ENCODE measurements at places on chromosomes 6 and 20. TPM values are rescaled to one million over a fixed set of nuclear protein-coding genes. Genes with fewer than 3 reads are reported as not detected.

Gene BLTP3A
- 11.1 TPM for total RNA-seq

GRCh38 chr6:151806757-151807512 lies 547 bp upstream of the ESR1 start:
- peak overlapping the region; percentile 17 for H3K4me3 ChIP-seq
- H3K4me1 ChIP-seq: no peaks in the 10 kb centered on the region
- H3K36me3 ChIP-seq: no peaks in the 10 kb centered on the region
- H3K27me3 ChIP-seq: peaks cover 30% of the 10 kb centered on the region
- DNase-seq: no peak

DNA sequence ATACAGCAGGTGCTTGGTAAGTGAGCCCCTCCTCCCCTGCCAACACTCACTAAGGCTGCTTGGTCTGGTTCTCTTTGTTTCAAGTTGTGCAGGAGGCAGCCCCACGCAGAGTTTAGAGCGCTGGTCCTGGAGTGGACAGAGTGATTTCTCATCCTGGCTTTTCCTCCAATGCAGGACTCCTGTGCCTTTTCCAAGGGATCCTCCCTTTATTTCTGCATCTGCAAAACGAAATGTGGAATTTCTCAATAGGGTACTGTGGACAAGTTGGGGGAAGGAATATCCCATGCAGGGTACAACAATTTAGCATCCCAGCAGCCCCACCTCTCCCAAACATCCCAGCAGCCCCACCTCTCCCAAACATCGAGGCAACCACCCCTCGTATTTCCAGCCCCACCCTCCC lies 30.6 kb upstream of the CCDC167 start:
- no peaks in the 10 kb centered on the region for H3K4me1 ChIP-seq
- peaks cover 10% of the 10 kb centered on the region for H3K27me3 ChIP-seq
- H3K4me3 ChIP-seq: no peak overlapping the region
- no peak overlapping the region for H3K27ac ChIP-seq
- no peaks in the 10 kb centered on the region for H3K36me3 ChIP-seq

GRCh38 chr6:25100288-25100687 lies 164.5 kb upstream of the RIPOR2 start:
- no peak overlapping the region for H3K4me3 ChIP-seq
- DNase-seq: no peak
- no peak overlapping the region for H3K27ac ChIP-seq
- no peaks in the 10 kb centered on the region for H3K27me3 ChIP-seq
- H3K36me3 ChIP-seq: no peaks in the 10 kb centered on the region

- H3K4me3 ChIP-seq: no peak overlapping the region
- H3K27ac ChIP-seq: no peak overlapping the region
- no peaks in the 10 kb centered on the region for H3K4me1 ChIP-seq
- no peaks in the 10 kb centered on the region for H3K27me3 ChIP-seq
- H3K36me3 ChIP-seq: no peaks in the 10 kb centered on the region
Observed at GRCh38 chr6:24079076-24079475, 46.9 kb upstream of the NRSN1 start.

GRCh38 chr20:50009521-50010454 lies 27.0 kb downstream of the SNAI1 start:
- H3K27ac ChIP-seq: no peak overlapping the region
- H3K4me1 ChIP-seq: no peaks in the 10 kb centered on the region
- no peak overlapping the region for H3K4me3 ChIP-seq
- DNase-seq: no peak
- no peaks in the 10 kb centered on the region for H3K36me3 ChIP-seq

GRCh38 chr6:128532136-128532535 lies 11.7 kb upstream of the PTPRK start:
- no peak overlapping the region for H3K27ac ChIP-seq
- no peaks in the 10 kb centered on the region for H3K4me1 ChIP-seq
- H3K4me3 ChIP-seq: no peak overlapping the region
- H3K27me3 ChIP-seq: no peaks in the 10 kb centered on the region
- DNase-seq: no peak

DNA sequence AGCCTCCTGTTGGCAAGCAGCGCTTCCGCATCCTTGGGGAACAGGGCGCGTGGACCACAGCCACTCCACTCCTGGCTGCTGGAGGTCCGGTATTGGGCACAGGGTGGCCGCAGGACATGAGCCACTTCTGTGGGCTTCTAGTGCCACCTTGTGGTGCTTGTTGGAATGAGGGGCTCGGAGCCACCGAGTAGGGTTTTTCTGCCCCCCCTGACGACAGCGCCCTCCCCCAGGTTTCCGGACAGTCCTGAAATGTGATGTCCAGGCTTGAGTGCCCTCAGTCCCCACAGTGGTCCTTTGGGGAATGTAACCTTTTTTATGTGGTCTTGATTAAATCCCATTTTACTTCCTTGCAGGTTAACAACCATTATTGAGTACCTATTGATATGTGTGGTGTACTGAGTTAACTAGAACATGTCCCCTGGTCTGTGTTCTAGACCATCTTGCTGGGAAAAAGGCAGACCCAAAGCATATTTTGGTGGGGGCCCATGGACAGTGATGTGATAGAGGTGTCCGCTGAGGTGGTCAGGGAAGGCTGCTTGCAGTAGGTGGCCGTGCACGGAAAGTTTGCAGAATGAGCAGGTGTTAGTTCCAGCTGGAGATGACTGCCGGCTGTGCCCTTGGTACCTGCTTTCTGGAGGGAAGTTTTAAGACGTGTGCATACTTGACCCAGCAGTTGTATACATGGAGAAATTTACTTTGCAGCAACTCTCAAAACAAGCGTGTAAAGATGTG lies 70.0 kb downstream of the PTPN1 start:
- H3K4me3 ChIP-seq: no peak overlapping the region
- H3K4me1 ChIP-seq: peaks cover 4% of the 10 kb centered on the region
- peak; percentile 65 for DNase-seq
- H3K27ac ChIP-seq: no peak overlapping the region

GRCh38 chr6:82955841-82956240 lies 109.8 kb downstream of the UBE3D start:
- no peaks in the 10 kb centered on the region for H3K4me1 ChIP-seq
- DNase-seq: no peak
- no peak overlapping the region for H3K4me3 ChIP-seq
- H3K36me3 ChIP-seq: no peaks in the 10 kb centered on the region
- no peaks in the 10 kb centered on the region for H3K27me3 ChIP-seq

- H3K4me1 ChIP-seq: no peaks in the 10 kb centered on the region
- H3K4me3 ChIP-seq: no peak overlapping the region
- no peak for DNase-seq
- no peaks in the 10 kb centered on the region for H3K36me3 ChIP-seq
- no peak overlapping the region for H3K27ac ChIP-seq
Observed at GRCh38 chr6:33061987-33062386, 11.5 kb downstream of the HLA-DPA1 start.

DNA sequence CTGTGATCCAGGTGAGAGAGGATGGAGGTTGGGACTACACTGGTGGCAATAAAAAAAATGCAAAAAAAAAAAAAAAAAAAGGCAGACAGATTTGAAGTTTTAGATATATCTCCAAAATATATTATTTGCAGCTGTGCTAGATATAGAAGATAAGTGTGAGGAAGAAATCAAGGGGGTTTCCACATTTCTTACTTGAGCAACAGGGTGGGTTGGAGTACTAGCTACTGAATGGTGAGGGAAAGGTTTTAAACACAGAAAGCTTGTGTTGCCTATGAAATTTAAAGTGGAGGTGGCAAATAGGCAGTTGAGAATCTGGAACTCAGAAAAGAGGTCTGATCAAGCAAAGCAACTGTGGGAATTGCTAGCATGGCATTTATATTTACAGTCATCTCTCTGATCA lies 59.9 kb upstream of the GNRH2 start:
- no peak for DNase-seq
- no peaks in the 10 kb centered on the region for H3K36me3 ChIP-seq
- H3K4me1 ChIP-seq: no peaks in the 10 kb centered on the region
- H3K27me3 ChIP-seq: no peaks in the 10 kb centered on the region
- no peak overlapping the region for H3K4me3 ChIP-seq

DNA sequence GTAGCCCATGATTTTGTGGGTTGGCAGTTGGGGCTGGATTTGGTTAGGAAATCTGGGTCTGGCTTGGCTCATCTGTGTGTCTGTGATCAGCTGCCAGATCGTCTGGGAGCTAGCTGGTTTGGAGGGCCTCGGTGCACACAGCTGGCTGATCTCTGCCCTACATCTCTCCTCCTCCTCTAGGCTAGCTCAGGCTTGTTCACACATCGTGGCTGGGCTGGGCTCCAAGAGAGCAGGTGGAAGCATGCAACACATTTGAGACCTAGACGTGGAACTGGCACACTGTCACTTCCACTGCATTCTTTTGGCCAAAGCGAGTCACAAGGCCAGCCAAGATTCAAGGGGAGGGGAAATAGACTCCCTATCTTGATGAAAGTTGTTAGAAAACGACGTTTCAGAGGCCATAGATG lies 15.9 kb downstream of the NDUFAF5 start:
- H3K27ac ChIP-seq: no peak overlapping the region
- no peak overlapping the region for H3K4me3 ChIP-seq
- peak; percentile 52 for DNase-seq
- peaks cover 15% of the 10 kb centered on the region for H3K36me3 ChIP-seq

DNA sequence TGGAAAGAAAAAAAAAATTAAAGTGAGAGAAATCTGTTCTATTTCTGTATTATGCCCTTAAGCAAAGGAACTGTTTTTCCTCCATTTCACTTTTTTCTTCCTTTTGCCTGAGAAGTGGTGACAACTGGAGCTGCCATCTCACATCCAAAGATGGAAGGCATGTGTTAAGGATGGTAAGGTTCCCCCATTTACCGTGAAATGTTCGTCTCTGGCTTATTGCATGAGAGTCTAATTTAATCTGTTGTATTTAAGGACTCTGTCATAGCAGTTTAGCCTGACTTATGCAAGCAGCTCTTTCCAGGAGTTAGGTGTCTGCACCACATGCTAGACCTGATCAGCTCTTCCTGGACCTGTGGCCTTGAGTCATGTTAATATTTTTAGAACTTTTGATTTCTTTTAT lies 389.5 kb upstream of the MAP3K7 start:
- no peaks in the 10 kb centered on the region for H3K36me3 ChIP-seq
- DNase-seq: no peak
- no peaks in the 10 kb centered on the region for H3K4me1 ChIP-seq

- no peaks in the 10 kb centered on the region for H3K36me3 ChIP-seq
- no peak overlapping the region for H3K4me3 ChIP-seq
- H3K27ac ChIP-seq: no peak overlapping the region
- no peaks in the 10 kb centered on the region for H3K27me3 ChIP-seq
- H3K4me1 ChIP-seq: no peaks in the 10 kb centered on the region
Observed at GRCh38 chr6:50510361-50510760, 203.0 kb upstream of the TFAP2D start.

Gene PRICKLE4
- total RNA-seq: 1.8 TPM

- no peaks in the 10 kb centered on the region for H3K4me1 ChIP-seq
- no peak for DNase-seq
- no peak overlapping the region for H3K27ac ChIP-seq
Observed at GRCh38 chr6:72505446-72505845, 116.4 kb upstream of the KCNQ5 start.

- H3K4me1 ChIP-seq: no peaks in the 10 kb centered on the region
Observed at GRCh38 chr6:126153661-126154060, 167.3 kb downstream of the TRMT11 start.

GRCh38 chr6:53567701-53568100 lies 22.8 kb upstream of the GCLC start:
- H3K27ac ChIP-seq: no peak overlapping the region
- no peaks in the 10 kb centered on the region for H3K27me3 ChIP-seq
- H3K36me3 ChIP-seq: no peaks in the 10 kb centered on the region
- DNase-seq: no peak

GRCh38 chr20:57710841-57711240 lies 1.0 kb upstream of the PMEPA1 start:
- no peaks in the 10 kb centered on the region for H3K27me3 ChIP-seq
- peak overlapping the region; percentile 70 for H3K4me3 ChIP-seq
- no peak for DNase-seq
- H3K27ac ChIP-seq: peak overlapping the region; percentile 82
- no peaks in the 10 kb centered on the region for H3K36me3 ChIP-seq
- H3K4me1 ChIP-seq: peaks cover 5% of the 10 kb centered on the region

Gene PAX1
- total RNA-seq: not detected

Gene CFAP206
- total RNA-seq: not detected

Gene GDAP1L1
- not detected for total RNA-seq

Gene COL9A1
- total RNA-seq: 0.45 TPM

GRCh38 chr20:46746956-46747526 lies 37.6 kb downstream of the SLC2A10 start:
- no peaks in the 10 kb centered on the region for H3K36me3 ChIP-seq
- H3K27ac ChIP-seq: no peak overlapping the region
- no peak for DNase-seq
- no peak overlapping the region for H3K4me3 ChIP-seq

DNA sequence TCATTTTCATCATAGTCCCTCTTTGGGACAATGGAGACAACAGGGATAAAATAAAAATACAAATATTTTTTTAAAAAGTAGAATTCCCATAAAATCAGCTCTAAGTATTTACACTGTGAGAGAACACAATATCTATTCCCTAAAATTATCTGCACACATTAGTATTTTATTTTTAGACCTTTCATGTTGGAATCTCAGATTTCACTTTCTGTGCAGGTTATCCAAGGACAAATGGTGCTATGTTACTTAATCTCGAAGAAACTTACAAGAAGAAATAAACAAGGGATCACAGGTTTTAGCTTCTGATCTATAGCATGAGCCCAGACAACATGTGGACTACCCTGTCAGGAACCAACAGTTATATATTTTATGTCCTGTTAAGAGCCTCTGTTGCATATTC lies 23.0 kb upstream of the LYRM2 start:
- no peaks in the 10 kb centered on the region for H3K27me3 ChIP-seq
- no peak overlapping the region for H3K4me3 ChIP-seq
- no peaks in the 10 kb centered on the region for H3K4me1 ChIP-seq
- H3K27ac ChIP-seq: no peak overlapping the region
- no peak for DNase-seq

Gene DPM1
- 37.0 TPM for total RNA-seq

DNA sequence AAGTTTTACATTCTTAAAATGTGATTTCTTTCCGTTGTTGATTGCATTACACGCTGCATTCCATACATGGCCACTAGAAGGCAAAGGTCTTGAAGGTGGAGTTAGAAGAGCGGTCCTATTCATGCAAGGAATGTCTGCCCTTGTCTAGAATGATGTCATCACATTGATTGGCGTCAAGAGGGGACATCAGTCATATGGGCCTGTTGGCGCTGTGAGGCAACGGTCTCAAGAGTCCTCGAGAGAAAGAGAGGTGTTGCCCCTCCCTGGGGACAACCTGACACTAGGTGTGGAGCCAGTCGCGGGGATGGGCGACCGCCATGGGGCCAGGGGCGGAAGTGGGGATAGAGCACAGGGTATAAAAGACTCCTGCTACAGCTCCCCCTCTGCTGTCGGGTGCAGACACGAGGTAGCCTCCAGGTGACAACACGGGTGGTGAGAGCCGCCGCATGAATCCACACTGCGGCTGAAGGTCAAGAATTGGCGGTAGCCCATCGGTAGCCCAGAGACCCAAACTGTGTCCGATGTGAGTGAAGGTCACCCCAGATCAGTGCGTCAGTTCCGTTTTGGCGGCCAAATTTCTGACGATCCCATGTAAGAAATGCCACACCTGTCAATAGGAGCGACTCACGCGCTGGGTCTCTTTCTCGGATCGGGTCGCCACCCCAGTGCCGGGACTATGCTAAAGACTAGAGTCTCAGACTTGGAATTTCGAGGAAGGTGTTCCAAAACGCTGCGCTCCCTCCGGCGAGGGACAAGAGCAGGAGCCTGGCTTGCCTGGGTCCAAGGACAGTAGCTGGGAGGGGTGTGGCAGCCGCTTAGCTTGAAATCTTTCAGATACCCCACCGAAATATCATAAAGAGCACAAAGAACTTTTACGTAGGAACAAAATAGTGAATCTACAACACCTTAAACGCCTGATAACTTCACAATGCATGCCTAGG lies 93.2 kb upstream of the ZNF184 start:
- no peak for DNase-seq
- H3K27me3 ChIP-seq: peaks cover 19% of the 10 kb centered on the region
- no peak overlapping the region for H3K27ac ChIP-seq
- H3K36me3 ChIP-seq: no peaks in the 10 kb centered on the region

Measured in colonic mucosa (tissue), 4 donors.